ENCODE measurements at places on chromosomes 6 and 20.

DNA sequence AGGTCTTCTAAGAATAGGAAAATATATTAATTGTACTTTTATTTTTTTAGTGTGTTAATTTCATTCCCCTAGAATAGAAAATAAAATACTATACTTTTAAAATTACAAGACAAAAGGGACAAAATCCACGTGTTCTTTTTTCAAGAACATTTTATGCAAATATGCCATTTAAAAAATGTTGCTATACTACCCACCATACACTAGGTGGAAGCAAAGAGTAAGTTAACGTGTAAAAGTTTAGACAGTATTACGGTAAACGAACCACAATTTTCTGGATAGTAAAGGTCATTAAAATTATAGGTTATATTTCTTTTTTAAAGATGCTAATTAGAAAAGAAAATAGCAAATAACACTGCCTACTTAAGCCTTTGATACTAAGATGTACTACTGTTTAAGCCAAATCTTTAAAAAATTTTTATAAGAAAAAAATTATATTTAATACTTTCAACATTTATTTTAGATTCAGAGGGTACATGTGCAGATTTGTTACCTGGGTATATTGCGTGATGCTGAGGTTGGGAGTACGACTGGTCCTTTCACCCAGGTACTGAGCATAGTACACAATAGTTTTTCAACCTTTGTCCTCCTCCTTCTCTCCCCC, 287.6 kb downstream of the PHF3 start:
- DNase-seq = peak; percentile 66

DNA sequence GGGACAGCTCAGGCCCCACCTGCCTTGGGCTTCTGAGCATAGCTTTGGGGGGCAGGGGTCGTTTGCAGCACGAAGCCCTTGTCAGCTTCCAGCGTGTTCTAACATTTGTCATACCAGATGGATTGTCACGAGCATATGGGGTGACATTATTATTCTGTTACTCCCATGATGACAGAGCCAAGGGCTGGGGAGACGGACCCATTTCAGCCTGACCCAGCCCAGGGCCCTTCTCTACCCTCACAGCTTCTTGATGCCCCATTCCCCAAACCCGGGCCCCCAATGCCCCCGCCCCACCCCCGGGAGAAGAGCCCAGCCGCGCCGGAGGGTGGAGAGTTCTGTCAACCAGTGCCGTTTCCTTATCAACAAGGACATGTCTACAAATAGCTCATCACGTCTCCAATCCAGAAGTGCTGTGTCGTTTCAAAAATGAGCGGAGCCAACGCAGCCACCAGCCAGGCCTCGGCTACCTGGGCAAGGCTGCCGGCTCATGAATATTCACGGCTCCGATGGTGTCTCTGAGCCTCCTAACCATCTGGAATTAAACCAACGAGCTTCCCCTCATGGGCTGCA, 9.6 kb upstream of the CHRNA4 start:
- no peak for DNase-seq

GRCh38 chr20:42125426-42125825, 507.2 kb upstream of the CHD6 start:
- no peak for DNase-seq

DNA sequence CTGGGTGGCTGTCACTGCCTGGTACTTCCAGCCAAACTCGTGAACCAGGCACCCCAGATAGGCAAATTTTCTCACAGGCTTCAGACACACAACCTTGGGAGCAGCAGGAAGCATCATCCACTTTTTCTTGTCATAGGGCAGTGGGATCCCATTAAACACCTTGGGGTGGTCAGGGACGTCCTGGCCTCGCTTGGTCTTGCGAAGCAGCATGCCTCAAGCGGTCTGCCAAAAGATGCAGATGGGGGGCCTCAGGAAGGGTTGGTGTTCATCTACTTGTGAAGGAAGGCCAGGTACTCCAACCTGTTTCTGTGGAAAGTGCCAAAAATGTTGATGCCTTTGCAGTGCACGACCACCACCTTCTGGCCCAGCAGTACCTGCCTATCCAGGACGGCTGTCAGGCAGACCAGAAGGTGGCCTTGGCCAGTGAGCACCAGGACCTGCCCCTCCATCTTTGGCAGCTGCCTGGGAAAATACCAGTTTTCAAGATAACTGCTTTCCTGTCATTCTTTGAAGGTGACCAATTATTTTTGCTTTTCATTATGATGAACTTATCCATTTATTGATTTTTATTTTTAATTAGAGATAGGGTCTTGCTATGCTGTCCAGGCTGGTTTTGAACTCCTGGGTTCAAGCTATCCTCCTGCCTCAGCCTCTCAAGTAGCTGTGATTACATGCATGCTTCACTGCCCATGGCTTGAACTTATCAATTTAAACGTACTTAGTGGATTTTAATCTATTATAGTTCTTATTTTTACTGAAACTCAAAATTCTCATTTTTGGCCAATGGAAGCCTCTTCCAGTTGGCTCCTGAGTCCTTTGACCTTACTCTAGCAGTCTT, 80.1 kb downstream of the MAN1A1 start:
- no peak for DNase-seq

- no peak for DNase-seq
These were observed 19.5 kb upstream of the SIRT5 start for GRCh38 chr6:13554929-13555333.

- DNase-seq = no peak
These were observed 224.0 kb downstream of the SOD2 start for GRCh38 chr6:159468994-159469393.

GRCh38 chr6:12537389-12537788, 179.2 kb upstream of the PHACTR1 start:
- DNase-seq = no peak

DNA sequence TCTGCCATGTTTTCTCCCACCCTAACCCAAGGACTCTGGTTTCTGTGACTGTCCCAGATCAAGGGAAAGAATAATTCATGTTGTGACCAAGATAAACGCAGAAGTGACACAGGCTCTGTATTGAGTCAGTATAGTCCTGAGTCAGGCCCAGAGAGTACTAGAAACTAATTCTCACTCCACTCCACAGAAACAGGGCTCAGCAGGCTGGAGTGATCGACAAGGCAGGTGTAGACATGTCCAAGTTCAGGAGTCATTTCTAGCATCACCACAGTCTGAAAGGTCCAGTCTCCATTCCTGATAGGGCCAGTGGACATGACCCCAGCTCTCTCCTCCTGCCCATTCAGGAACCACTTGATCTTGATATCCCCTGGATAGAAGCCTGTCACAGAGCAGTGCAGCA, 2.7 kb downstream of the HLA-DOB start:
- DNase-seq = no peak

DNA sequence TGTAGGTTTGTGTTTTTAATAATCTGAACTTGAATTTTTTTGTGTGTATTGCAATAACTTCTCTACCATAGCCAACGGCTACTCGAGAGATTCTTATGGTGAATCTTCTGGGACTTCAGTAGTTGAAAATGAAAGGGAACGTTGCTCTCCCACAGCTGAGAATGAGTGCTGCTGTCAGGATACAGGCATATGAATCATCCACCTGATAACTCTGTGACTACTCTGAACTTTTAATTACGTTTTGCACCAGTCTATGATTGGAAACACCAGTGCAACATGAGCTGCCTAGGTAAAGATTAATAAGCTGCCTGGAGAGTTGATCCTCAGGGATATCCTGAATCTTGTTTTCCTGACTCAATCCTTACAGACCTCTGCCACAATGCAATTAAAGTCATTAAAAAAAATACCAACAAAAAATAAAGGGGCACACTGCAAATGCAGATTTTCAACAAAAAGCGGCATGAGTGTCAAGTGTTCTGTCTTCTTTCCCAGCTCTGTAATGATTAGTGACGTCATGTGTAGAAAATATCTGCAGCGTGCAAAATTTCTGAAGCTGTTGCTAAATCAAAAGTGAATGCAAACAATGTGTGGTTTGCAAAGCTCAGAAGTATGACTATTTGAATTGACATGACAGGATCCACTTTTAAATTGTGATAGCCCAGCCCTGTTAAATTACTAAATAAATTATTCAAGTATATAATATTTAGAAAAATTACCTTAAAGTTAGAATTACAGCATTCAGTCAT, 432.2 kb downstream of the HTR1B start:
- no peak for DNase-seq

DNA sequence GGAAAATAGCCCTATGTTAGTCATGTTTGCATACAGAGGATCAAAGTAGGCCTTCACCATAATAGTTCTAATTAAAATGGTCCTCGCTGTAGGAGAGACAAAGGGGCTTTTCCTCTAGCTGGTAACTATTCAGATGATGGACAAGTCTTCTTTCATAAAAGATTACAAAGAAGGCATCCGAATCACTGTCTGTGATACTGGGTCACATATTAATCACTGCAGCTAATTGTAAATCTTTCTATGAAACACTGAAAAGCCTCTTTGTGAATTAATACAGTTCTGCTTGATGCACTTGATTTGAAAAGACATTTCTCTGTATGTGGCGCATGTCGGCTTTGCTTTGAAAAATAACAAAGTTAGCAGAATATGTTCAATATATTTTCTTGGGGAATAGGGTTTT, 520.8 kb downstream of the KIF16B start:
- DNase-seq = no peak

DNA sequence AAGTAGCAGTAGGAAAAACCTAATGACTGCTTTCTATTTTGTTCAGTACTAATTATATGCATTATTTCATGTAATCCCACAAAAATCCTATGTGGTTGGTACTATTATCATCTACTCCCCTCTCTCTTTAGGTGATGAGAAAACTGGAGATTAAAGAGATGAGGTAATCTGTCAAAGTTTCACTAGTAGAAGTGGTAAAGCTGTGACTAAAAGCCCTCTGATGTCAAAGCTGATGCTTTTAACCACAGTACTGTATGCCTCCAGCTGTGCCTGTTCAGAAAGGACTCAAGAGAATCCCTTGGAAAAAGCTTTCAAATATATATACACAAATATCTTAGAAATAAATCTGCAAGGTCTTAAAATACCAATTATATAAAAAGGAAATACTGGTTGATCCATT, 38.0 kb downstream of the PHIP start:
- no peak for DNase-seq

GRCh38 chr6:41836022-41836659, 48.6 kb downstream of the TOMM6 start:
- no peak for DNase-seq

DNA sequence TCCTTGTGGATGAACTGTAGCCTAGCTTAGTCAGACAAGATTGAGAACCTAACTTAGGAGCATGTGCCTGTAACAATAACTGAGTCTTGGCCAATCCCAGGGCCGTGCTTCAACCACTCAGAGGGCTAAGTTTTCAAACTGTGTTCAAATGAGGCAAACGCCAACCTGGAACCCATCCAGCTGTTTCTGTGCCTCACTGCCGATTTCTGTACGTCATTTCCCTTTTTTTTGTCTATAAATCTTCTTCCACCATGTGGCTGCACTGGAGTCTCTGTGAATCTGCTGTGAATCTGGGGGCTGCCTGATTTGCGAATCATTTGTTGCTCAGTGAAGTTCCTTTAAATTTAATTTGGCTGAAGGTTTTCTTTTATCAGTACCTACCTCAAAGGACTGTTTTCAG, 115.0 kb upstream of the CHD6 start:
- no peak for DNase-seq

DNA sequence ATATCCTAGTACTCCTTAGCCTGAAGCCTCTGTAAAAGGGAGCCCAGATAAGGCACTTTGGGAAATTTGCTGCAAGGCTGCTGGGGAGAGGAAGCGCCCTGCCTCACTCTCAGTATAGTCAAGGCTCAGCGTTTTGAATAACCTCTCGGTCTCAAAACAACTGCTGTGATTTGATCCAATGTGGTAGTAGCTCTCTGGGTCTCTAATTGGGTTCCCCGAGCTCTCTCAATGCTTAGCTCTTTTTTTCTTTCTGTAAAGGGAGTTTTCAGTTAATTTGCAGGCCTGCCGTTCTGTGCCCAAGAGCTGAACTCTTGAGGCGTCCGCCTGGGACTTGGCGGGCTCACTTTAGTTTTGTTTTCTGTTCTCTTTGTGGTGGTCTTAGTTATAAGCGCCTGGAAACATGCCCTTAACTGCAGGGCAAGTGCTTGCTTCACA, 41.2 kb downstream of the ZHX3 start:
- DNase-seq = no peak

DNA sequence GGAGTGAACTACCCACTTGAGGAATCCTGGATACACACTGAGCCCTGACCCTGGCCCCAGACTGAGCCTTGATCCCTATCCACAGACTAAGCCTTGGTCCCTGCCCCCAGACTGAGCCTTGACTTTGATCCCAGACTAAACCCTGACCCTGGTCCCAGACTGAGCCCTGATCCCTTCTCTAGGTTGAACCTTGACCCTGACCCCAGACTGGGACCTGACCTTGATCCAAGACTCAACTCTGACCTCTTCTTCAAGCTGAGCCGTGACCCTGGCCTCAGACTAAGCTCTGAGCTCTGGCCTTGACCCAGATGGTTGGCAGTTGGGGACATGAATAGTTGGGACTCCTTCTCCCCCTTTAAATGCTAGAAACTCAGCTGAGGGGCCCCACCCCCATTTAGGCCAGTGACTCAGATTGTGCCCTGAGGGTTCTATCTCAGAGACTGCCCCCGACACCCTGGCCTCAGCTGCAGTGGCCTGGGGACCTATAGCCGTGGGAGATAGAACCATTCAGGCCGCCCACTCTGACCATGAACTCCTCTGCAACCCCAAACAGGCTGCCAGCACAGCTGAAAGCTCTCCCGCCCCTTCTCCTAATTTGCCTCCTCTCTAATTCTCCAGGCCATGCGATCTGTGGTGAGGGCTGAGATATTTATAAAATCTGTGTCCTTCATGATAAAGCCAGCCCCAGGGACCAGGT, 84.7 kb downstream of the DLGAP4 start:
- DNase-seq = no peak

GRCh38 chr20:38863024-38863851, 57.7 kb downstream of the PPP1R16B start:
- DNase-seq = no peak

- no peak for DNase-seq
These were observed 133.4 kb upstream of the FUT9 start for GRCh38 chr6:95882371-95882770.

DNA sequence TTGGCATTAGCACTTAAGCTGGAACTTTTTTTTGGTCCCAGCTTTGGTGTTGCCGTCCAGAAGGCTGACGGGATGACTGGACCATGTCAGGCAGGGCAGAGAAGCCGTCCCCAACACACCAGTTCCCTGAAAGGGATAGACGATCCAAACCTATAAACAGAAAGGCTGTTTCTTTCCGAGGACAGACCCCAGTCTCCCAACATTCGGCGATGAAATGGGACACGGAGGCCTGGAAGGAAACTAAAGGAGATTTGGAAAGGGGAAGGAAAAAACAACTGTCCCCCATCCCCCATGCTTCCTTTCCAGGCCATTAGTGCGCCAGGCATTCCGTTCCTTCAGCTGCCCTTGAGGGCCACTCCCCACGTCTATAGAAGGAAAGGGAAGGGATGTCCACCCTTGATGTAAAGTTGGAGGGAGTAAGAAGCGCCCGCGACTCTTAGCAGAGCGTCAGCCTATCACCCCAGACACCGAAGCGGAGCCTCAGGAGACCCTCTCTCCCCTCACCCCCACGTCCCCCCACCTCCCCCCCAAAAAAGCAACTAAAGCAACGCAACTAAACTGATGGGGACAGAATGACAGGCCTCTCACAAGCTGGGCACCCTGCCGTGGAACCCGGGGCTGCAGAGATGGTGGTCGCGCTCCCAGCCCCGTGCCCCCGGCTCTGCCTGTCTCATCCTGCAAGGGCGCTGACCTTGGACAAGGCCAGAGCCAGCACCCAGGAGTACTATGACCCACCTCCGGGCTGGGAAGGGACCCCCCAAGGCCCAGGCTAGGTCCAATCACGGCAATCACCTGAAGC, 638 bp downstream of the BLCAP start:
- DNase-seq = no peak

GRCh38 chr6:130494729-130495128, 128.9 kb downstream of the TMEM200A start:
- DNase-seq = no peak

- peak; percentile 65 for DNase-seq
These were observed 71.7 kb downstream of the RCAN2 start for GRCh38 chr6:46419576-46420002.

All from hematopoietic multipotent progenitor cell treated with erythropoietin and hydrocortisone succinate and interleukin-3 and kit ligand, for 8 days (in vitro differentiated cells).